ENCODE measurements at places on chromosomes 3 and 15. TPM values are rescaled to one million over a fixed set of nuclear protein-coding genes. Genes with fewer than 3 reads are reported as not detected.

The SLTM gene
- total RNA-seq = 37.5 TPM

The ZNF385D gene
- 1.0 TPM for total RNA-seq

The IQCF5 gene
- total RNA-seq = not detected

The KBTBD13 gene
- not detected for total RNA-seq

The GOLGA8T gene
- 0.30 TPM for total RNA-seq

The USP3 gene
- total RNA-seq = 37.2 TPM

The CELF6 gene
- total RNA-seq = not detected

The FBXO40 gene
- not detected for total RNA-seq

The LRRC2 gene
- 0.17 TPM for total RNA-seq

The GOLGA6D gene
- not detected for total RNA-seq

The TEX9 gene
- 7.5 TPM for total RNA-seq

The IQCH gene
- total RNA-seq = 14.0 TPM

The XIRP1 gene
- not detected for total RNA-seq

The SLCO2A1 gene
- total RNA-seq = 0.69 TPM

The ACP3 gene
- not detected for total RNA-seq

The AQP9 gene
- total RNA-seq = 0.40 TPM

The PIERCE2 gene
- 2.8 TPM for total RNA-seq

The TRIM42 gene
- not detected for total RNA-seq

The BNC1 gene
- 26.7 TPM for total RNA-seq

The PRICKLE2 gene
- total RNA-seq = 56.1 TPM

The CYP1A2 gene
- not detected for total RNA-seq

The PLSCR2 gene
- 1.4 TPM for total RNA-seq

The EDEM1 gene
- total RNA-seq = 27.4 TPM

The UROC1 gene
- total RNA-seq = not detected

The SHC4 gene
- 7.3 TPM for total RNA-seq

The KCNAB1 gene
- total RNA-seq = not detected

The SETMAR gene
- 9.6 TPM for total RNA-seq
